Activated T-cell treated with anti-CD3 and anti-CD28 coated beads, Interleukin-2, amount 50 U/mL, for 72 hours (primary cell): ENCODE measurements at places on chromosomes 13 and 19.

DNA sequence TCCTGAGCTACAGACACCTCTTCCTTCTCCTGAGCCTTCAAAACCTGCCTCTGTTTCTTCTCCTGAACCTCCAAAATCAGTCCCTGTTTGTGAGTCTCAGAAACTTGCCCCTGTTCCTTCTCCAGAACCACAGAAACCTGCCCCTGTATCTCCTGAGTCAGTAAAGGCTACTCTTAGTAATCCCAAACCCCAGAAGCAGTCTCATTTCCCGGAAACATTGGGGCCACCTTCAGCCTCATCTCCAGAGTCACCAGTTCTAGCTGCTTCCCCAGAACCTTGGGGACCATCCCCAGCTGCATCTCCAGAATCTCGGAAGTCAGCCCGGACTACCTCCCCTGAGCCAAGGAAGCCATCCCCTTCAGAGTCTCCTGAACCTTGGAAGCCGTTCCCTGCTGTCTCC, 10.0 kb downstream of the CHAMP1 start:
- DNase-seq: no peak

- no peak for DNase-seq
These were observed 1.9 kb downstream of the ZNF586 start for GRCh38 chr19:57771417-57771816.

GRCh38 chr13:76804801-76805200, 81.4 kb downstream of the KCTD12 start:
- no peak for DNase-seq

DNA sequence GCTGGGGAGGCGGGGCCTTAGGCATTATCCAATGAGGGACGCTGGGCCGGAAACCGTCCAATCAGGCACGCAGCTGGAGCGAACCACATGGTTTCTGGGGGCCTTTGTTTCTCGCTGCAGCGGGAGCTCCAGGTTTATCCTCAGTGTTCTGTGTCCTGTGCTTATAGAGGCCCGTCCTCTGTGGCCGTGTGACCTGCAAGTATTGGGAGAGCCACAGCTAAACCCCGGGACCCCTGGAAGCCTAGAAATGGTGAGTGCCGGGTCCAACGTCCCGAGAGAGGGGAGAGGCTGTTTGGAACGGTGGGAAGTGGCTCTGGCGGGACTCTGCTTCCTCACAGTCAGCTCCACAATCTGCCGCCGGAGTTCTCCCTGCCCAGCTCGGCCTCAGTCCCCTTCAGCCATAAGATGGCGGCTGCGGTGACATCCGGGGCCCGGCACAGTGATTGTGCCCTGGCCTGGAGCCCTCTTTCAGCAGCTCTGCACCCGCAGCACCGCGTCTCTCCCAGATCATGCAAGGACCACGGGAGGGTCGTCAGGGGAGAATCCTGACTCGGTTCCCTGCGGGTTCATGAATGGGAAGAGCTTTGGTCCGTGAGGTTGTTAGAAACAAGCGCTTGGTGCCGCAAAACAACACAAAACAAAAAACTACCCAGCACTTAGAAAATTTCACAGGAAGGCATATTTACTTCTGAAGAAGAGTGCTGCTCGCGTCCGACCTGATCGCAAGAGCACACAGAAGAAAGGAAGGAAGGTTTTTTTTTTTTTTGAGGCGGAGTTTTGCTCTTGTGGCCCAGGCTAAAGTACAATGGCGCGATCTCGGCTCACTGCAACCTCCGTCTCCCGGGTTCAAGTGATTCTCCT, at the start of gene ZNF253:
TSS of gene ZNF253 (plus strand) at position 133 of the 861 bp plus-strand sequence. CDS start at position 248, 115 bp downstream.
- peak; percentile 97 for DNase-seq

DNA sequence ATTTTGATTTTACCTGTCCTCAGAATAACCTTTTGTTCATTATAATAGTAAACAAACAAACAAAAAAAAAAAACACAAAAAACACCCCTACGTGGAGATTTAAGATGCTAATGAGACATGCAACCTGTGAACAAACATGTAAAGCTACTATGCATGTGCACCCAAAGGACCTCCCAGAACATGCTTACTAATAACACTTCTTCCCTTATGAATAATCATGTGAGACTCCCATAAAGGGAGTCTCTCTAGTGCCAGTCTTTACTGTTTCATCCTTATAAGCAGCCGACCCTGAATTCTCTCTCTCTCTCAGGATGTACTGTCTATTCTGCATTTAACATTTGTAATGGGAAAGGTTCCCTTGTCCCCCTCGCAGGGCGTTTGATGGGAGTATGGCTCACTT, 1051.1 kb downstream of the PCDH17 start:
- no peak for DNase-seq

GRCh38 chr13:28429685-28430290, 65.1 kb downstream of the FLT1 start:
- DNase-seq: no peak
